ENCODE measurements at places on chromosomes 7 and 10. TPM values are rescaled to one million over a fixed set of nuclear protein-coding genes. Genes with fewer than 3 reads are reported as not detected.

DNA sequence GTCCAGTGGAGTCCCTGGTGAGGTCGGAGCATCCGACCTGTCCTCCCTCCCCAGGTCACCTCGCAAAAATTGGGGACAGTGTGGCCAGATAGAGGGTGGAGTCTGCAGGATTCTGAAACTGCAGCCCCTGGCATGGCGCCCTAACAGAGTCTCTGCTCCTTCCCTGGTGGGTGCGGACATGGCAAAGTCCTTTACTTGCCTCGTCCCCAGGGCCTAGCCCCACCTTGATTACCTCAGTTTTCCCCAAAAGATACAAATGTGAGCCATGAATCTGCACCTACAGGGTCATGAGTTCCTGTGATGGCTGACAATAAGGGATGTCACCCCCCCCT lies 47.7 kb downstream of the NPVF start:
- peaks cover 17% of the 10 kb centered on the region for H3K4me1 ChIP-seq
- H3K27me3 ChIP-seq, result no peaks in the 10 kb centered on the region
- H3K36me3 ChIP-seq, result no peaks in the 10 kb centered on the region
- H3K4me3 ChIP-seq, result peak overlapping the region; percentile 89

DNA sequence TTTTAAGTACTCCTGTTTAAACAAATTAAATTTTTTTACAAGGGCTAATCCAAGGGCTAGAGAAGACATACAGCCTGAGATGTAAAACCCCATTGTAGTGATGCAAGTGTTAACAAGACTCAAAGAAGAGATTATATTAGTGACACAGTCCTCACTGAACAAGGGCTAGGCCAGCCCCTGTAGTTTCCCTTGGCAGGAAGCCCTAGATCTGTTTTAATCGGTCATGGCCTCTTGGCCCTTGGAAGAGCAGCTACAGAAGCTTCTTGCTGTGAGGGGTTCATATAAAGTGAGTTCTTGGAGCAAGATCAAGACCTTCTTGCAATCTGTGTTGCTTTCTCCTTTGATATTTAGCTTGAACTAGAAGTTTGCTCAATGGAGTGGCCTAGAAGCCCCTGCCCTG lies 1339.4 kb downstream of the XPNPEP1 start:
- H3K36me3 ChIP-seq, result no peaks in the 10 kb centered on the region
- H3K27me3 ChIP-seq, result no peaks in the 10 kb centered on the region
- H3K4me3 ChIP-seq, result no peak overlapping the region
- no peak for DNase-seq

CRYGN gene
- total RNA-seq, result 0.41 TPM

ITIH2 gene
- total RNA-seq, result not detected

All from left ventricle myocardium inferior (tissue), 1 donor.